RCC 7860 (cell line): ENCODE measurements at places on chromosomes 4 and X.

- DNase-seq: no peak
Observed at GRCh38 chr4:15847746-15848145, 69.6 kb downstream of the CD38 start.

DNA sequence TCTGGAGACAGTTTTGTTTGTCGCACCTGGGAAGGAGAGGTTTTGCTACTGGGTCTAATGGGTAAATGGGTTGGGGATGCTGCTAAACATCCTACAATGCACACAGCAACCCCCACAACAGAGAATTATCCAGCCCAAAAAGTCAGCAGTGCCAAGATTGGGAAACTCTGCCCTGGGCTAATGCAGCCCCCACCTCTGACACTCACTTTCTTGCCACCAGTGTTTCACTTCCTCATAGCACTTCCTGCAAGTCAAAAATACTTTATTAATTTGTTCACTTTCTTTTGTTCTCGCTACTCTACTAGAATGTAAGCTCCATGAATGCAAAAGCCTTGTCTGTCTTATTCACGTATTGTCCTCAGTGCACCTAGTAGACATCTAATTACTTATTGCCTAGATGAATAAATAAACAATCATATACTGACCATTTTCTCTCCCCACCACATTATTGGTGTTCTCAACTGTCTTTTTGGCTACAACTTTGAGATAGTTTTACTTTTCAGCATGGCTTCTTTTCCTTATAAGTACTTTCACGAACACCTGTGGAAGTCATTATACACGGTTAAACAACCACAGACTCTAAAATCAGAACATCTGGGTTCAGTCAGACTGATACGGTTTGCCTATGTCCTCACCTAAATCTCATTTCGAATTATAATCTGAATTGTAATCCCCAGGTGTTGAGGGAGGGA, 82.0 kb upstream of the PITX2 start:
- no peak for DNase-seq

DNA sequence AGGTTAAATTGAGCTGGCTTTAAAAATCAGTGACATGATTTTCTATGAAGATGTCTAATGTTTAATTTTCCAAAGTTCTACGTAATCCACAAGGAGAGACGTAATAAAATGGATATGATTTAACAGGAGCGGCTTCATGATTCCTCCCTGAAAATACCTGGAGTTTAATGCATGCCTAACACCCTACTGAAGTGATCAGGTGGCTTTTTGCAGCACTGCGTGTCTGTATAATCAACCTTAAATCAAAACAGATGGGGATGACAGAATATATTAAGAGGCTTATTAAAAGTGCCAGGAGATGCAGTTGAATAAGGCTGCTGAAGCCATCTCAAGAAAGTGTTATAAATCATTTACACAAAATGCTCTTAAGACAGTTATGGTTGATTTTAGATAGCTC, 112.4 kb upstream of the TLR3 start:
- DNase-seq: no peak

DNA sequence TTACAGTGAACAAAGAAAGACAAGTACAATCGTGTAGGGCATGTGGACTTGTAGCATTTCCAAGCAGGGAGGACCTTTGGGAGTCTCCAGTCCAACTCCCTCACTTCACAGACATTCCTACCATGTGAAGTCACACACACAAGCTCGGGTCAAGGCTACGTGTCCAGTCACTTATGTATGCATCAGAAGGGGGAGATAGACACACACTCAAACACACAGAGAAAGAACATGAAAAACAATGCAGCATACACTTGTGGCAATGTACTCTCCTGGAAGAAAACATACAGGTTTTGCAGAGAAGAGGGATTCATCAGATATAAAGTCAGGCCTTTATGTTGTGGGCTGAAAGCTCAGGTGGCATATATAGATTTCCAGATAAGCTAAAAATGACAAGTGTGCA, 136.1 kb upstream of the MID1 start:
- peak; percentile 82 for DNase-seq

- DNase-seq: no peak
Observed at GRCh38 chrX:71326394-71326793, 24.8 kb downstream of the ITGB1BP2 start.

DNA sequence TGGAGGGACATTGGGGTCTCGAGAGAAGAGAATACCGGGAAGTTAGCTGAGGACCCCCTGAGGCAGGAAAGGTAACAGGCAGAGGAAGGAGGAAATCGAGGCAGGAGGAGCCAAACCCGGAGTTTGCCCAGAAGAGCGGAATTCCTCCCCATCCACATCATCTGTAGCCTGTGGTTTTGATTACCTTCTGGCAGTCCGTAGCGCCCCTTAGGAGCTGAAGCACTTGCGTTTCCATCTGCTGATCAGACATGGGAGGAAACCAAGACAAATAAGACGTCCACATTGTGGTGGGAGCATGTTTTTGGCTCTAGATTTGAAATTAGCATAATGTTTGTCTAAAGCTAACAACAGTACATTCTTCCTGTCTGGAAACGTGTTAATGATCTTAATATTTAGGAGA, 26.8 kb upstream of the HMX1 start:
- DNase-seq: no peak

DNA sequence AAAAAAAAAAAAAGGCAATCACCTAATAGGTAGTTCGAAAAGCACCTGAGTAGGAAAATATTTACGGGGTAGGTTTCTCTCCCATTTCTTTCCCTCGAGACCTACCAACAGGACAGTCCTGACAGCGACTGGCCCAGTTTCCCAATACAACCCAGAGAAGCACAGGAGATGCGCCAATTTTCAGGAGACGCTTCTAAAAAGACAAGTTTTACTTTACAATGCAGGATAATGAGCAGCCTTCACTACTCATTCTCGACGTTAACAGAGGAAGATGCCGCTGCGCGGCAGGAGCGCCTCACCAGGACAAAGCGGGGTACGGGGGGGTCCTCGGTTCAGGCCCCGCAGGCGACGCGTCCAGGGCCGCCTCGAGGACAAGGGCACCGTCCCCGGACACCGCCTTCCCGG, 708 bp downstream of the BCLAF3 start:
- no peak for DNase-seq
